ENCODE measurements at places on chromosomes 13 and 19.

- no peaks in the 10 kb centered on the region for H3K4me1 ChIP-seq
- no peaks in the 10 kb centered on the region for H3K27me3 ChIP-seq
- no peak for DNase-seq
Measured at GRCh38 chr13:89455741-89456140, 1784.6 kb downstream of the SLITRK5 start.

DNA sequence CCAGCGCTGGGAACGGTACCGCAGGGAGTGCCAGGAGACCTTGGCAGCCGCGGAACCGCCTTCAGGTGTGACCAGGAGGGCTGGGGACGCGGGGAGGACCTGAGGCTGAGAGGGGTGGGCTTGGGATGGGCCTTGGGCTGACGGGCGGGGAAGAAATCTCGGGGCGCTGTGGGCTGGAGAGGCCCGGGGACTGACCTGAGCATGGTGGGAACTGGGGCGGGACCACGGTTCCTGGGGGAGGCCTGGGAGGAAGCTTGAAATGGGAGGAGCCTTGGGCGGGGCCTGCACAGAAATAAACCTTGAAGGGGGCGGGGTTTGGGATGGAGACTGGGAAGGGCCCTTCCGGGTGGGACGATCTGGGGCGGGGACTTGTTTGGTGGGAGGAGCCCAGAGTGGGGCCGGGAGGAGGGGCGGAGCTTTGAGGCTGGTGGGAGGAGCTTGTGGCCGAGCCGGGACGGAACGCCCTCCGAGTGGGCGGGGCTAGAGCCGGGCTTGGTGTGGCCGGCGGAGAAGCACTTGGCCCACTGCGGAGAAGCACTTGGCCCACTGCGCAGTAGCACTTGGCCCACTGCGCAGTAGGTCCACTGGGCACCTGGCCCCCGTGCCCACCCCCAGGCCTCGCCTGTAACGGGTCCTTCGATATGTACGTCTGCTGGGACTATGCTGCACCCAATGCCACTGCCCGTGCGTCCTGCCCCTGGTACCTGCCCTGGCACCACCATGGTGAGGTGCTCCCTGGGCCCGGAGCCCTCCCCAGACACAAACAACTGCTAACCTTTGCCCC is 2.8 kb downstream of the GIPR start:
- peaks cover 27% of the 10 kb centered on the region for H3K4me1 ChIP-seq
- no peaks in the 10 kb centered on the region for H3K36me3 ChIP-seq
- H3K4me3 ChIP-seq, result peak overlapping the region; percentile 11
- no peak overlapping the region for H3K27ac ChIP-seq

DNA sequence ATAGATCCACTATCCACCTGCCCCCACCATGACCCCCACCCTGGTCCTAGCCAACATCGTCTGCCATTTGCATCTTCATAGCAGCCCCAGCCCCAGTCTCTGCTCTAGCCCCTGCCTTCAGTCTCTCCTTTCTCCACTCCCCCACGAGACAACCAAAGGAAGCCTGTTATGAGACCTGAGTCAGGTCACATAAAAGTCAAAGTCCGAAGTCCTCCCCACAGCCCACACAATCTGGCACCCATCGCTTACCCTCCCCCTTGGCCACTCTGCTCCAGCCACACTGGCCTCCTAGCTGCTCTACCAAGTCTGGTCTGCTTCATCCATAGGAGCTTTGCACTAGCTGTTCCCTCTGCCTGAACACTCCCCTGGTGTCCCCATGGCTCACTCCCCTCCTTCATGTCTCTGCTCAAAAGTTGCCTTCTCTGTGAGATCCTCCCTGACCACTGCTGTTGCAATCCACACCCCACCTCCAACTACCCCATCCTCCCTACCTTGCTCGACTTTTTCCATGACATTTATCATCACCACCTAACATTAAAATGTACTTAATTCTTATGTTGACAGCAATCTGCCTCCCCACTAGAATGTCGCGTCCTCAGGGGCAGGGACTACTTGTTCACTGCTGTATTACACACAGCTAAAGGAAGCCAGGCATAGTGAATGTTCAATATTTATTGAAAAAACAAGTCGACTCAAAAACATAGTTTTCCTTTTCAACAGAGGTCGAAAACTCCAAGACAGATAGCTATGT is 1.2 kb upstream of the PLEKHG2 start:
- peaks cover 25% of the 10 kb centered on the region for H3K36me3 ChIP-seq
- no peaks in the 10 kb centered on the region for H3K4me1 ChIP-seq
- peak overlapping the region; percentile 86 for H3K4me3 ChIP-seq
- DNase-seq, result peak; percentile 88
- peak overlapping the region; percentile 100 for H3K27ac ChIP-seq

- no peak overlapping the region for H3K27ac ChIP-seq
- DNase-seq, result no peak
- no peak overlapping the region for H3K4me3 ChIP-seq
- no peaks in the 10 kb centered on the region for H3K27me3 ChIP-seq
- peaks cover 8% of the 10 kb centered on the region for H3K4me1 ChIP-seq
Measured at GRCh38 chr13:98874029-98874397, 103.9 kb downstream of the DOCK9 start.

DNA sequence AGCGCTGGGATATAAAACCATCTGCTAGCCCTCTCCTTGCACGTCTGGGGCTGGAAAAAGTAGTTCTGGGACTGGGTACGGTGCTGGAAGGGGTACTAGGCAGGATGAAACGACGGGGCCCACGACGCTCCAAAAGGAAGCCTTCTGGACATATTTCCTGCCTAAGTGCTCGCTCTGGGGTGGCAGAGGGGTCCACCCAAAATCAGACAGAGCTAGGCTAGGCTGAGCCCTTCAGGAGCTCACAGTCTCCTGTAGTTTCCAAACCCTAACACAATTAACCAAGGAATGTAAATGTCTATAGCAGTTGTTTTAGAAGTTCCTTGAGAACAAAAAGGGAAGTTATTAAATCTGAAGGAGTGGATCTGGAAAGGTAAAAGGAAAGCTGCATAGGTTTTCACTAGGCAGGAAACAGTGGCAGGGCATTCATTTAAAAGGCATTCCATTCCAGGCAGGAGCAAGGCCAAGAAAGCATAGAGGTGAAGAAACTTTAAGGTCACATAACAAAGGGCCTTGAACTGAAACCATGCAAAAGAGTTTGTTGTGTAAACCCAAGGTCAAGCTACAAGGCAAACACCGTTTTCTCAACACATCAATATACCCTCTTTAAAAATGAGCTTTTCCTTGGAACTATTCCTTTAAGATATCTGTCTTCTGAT is 634 bp upstream of the DIAPH3 start:
- H3K4me3 ChIP-seq, result peak overlapping the region; percentile 70
- H3K27ac ChIP-seq, result peak overlapping the region; percentile 93
- H3K36me3 ChIP-seq, result no peaks in the 10 kb centered on the region
- H3K27me3 ChIP-seq, result no peaks in the 10 kb centered on the region
- DNase-seq, result no peak
- peaks cover 24% of the 10 kb centered on the region for H3K4me1 ChIP-seq

Measured in right atrium auricular region (tissue), 2 donors.